ENCODE measurements at places on chromosomes 16 and 17.

GRCh38 chr17:45223539-45224528 is 2.1 kb downstream of the FMNL1 start:
- DNase-seq = no peak

- DNase-seq = no peak
Observed at GRCh38 chr17:14434506-14434905, 133.6 kb downstream of the HS3ST3B1 start.

GRCh38 chr17:79836972-79837887 is 2.0 kb downstream of the CBX4 start:
- no peak for DNase-seq

DNA sequence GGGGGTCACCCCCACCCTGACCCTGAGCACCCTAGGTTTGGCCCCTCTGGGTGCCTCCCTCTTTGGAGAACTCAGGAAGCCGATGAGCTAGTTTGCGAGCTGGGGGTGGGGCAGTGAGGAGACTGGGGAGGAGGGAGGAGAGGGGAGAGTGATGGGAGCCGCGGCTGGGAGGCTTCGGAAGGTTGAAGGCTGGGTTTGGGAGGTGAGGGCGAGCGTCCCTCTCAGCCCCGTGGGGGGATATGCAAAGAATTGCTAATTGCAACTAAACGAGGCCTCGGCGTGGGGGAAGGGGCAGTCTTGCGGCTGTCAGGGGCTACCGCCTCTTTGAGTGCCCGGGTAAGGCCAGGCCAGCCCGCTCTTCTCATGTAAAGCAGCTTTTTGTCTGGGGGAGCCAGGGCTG is 17.6 kb upstream of the FZD2 start:
- no peak for DNase-seq

- peak; percentile 28 for DNase-seq
Observed at GRCh38 chr16:70018254-70018653, 67.1 kb downstream of the CLEC18A start.
